Cerebellar nuclear complex (tissue), 1 donor: ENCODE measurements at places on chromosomes 7 and 10.

- no peak for DNase-seq
These were observed 11.8 kb downstream of the NT5C3A start for GRCh38 chr7:33050535-33051318.

GRCh38 chr10:124329941-124330340, 88.8 kb downstream of the OAT start:
- no peak for DNase-seq

- DNase-seq, result no peak
These were observed 17.0 kb upstream of the CASD1 start for GRCh38 chr7:94492601-94493000.

GRCh38 chr7:141674171-141674671, 27.7 kb downstream of the DENND11 start:
- no peak for DNase-seq
